GM23248 (cell line): ENCODE measurements at places on chromosomes 1 and 21. TPM values are rescaled to one million over a fixed set of nuclear protein-coding genes. Genes with fewer than 3 reads are reported as not detected.
A peak's percentile ranks its signal among the peaks of the same experiment; 100 is the strongest.

Gene E2F2
- total RNA-seq: 1.1 and 1.2 TPM in 2 replicates

Gene OR2M3
- not detected in 2 replicates for total RNA-seq

DNA sequence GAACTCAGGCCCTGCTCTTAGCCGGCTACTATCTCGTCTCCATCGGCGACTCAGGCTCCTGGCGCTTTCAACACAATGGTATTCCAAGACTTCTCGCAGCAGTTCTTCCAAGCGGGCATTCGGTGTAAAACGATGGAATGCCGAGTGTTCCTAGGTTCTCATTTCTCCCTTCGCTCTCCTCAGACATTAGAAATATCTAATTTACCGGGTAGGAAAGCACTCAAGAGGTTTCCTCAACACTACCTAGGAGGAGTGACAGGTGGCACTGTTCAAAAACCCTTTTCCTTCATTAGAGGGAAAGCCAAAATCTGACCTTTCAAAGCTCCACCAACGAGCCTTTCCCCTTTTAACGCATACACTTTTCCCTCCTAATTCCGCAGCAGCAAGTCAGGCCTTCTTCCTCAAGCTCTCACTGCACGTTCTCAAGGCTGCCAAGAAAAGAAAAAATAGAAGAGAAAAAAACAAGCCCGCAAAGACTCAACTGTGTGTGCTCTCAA, 601 bp downstream of the UBE2G2 start:
- peaks cover 12% of the 10 kb centered on the region; the same call in 1 of the 2 replicates for H3K4me1 ChIP-seq
- peak; percentile 61 for DNase-seq
- H3K4me3 ChIP-seq: peak overlapping the region; percentile 97

DNA sequence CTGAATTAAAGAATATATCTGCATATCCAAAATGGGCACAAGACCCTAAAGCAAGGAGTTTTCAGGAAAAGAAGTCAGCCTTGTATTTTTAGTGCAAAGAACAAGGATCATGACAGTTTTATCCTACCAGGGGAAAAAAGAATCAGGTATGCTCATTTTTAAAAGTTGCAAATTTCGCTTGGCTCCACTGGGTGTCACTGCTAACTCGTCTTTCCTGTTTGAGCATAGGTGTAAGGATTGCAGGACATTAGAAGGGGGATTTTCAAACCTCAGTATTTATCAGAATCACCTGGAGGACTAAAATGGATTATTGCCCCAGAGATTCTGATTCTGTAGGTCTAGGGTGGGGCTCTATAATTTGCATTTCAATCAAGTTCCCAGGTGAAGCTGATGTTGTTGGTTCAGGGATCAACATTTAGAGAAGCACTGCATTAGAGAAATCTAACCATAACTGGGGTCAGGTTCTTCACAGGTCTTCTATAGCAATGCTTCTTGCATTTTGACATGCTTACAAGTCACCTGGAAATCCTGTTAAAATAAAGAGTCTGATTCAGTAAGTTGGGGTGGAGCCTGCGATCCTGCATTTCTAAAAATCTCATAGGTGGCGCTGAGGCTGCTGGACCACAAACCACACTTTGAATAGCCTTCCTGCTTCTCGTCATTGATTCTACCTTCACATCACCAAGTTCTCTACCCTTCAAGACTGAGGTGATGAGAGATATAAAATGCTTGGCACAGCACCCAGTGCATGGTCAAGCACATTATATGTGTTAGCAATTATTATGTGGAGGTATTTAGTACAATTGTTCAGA, 39.6 kb downstream of the NUF2 start:
- DNase-seq: peak; percentile 26
- no peak overlapping the region for H3K27ac ChIP-seq
- no peak overlapping the region for H3K4me3 ChIP-seq
- H3K36me3 ChIP-seq: no peaks in the 10 kb centered on the region
- no peaks in the 10 kb centered on the region for H3K4me1 ChIP-seq

GRCh38 chr1:151347523-151348246, 633 bp upstream of the RFX5 start:
- no peaks in the 10 kb centered on the region for H3K27me3 ChIP-seq
- H3K36me3 ChIP-seq: no peaks in the 10 kb centered on the region
- H3K27ac ChIP-seq: no peak overlapping the region
- H3K4me1 ChIP-seq: 0 out of 2 replicates have a peak, but pooled peaks cover 10% of the 10 kb centered on the region
- no peak for DNase-seq
- H3K4me3 ChIP-seq: peak overlapping the region; percentile 90

- H3K36me3 ChIP-seq: no peaks in the 10 kb centered on the region
- no peaks in the 10 kb centered on the region for H3K27me3 ChIP-seq
- no peak for DNase-seq
- H3K27ac ChIP-seq: no peak overlapping the region
Measured at GRCh38 chr1:6288665-6289064, 27.8 kb upstream of the GPR153 start.

DNA sequence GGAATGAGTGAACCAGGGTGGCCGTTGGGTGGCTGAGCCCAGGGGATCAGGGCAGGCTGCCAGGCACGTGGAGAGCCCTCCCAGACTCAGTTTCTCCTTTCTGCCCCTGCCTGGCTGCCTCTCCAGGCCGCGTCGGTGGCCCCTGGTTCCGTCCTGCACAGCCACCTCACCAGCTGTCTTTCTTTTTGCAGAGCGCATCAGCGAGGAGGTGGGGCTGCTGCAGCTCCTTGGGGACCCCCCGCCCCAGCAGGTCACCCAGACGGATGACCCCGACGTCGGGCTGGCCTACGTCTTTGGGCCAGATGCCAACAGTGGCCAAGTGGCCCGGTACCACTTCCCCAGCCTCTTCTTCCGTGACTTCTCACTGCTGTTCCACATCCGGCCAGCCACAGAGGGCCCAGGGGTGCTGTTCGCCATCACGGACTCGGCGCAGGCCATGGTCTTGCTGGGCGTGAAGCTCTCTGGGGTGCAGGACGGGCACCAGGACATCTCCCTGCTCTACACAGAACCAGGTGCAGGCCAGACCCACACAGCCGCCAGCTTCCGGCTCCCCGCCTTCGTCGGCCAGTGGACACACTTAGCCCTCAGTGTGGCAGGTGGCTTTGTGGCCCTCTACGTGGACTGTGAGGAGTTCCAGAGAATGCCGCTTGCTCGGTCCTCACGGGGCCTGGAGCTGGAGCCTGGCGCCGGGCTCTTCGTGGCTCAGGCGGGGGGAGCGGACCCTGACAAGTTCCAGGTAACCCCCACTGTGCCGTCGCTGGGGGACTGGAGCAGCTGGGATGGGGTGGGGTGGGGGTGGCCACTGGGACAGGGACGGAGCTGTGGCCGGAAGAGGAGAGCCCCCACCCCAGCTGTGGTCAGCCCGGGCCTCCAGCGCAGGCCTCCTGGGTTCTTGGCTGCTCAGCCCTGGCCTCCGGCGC, 63.3 kb downstream of the COL18A1 start:
- no peak for DNase-seq
- no peak overlapping the region for H3K4me3 ChIP-seq
- no peaks in the 10 kb centered on the region for H3K27me3 ChIP-seq

DNA sequence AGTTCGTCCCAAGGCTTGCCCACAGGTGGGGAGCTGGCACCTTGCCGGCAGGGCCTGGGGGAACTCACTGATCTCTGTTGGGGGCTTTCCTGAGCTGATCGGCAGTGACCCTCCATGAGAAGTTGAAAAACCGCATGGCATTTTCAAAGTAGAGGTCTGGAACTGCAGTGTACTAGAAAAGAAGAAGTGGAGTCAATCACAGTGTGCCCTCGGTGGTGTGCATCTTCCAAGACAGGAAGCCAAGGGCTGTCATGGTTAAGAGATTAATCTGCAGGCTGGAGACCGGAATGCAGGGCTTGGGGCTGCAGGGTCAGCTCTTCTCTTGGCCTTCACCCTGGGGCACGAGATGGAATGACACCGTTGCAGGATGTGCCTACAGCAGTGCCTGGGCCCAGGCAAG, 56.8 kb downstream of the ECE1 start:
- no peak overlapping the region for H3K4me3 ChIP-seq
- H3K27me3 ChIP-seq: no peaks in the 10 kb centered on the region
- no peak for DNase-seq
- H3K4me1 ChIP-seq: peaks cover 22% of the 10 kb centered on the region
- no peak overlapping the region for H3K27ac ChIP-seq

Gene CTSS
- 0.38 and 2.5 TPM in 2 replicates for total RNA-seq

DNA sequence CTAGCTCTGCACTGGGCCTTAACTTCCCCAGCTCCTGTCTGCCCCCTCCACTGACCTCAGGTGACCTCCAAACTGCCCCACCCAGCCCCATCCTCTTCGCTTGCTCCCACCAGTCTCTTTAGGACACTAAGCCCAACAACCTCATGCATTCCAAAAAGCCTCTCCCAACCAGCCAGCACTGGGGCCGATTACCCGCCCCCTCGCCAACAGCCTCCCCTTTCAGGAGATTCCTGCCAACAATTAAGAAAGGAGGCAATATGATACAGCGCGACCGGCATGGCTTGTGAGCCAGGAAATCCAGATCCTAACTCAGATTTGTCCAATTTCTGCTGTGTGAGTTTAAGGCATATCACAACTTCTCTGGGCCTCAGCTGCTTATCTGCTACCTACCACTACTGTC, 14.7 kb downstream of the KANK4 start:
- H3K27ac ChIP-seq: no peak overlapping the region
- no peak overlapping the region for H3K4me3 ChIP-seq
- H3K27me3 ChIP-seq: peaks cover 14% of the 10 kb centered on the region; the same call in 1 of the 2 replicates
- DNase-seq: no peak

DNA sequence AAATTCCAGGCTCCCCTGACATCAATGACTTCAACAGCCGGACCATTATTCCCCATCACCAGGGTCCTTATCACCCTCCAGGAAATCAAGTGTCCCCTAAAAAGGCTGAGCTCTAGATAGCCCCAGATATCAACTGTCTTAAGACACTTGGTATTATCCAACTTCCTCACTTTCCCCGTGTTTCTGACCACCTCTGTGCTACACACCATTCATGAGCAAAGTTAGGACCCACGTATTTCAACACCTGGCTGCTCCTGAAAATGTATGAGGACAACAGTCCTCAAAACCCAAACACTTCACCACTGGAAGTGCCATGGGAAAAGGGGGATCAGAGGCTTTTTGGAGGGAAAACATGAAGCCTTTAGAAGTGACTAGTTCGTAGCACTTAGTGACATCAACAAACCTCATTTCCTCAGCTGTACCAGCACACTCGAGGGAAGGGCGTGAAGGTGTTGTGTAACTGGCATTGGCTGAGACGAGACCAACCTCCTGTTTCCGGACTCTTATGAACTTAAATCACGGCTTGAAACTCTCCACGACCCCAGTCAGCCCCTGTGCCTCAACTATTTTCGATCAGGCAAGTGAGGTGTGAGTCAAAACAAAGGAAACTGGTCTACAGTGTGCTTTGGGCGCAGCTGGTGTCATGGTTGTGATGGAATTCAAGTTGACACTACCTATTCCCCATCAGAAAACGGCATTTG, 4.1 kb upstream of the CHD5 start:
- no peaks in the 10 kb centered on the region for H3K27me3 ChIP-seq
- H3K4me1 ChIP-seq: peaks cover 8% of the 10 kb centered on the region
- no peak overlapping the region for H3K27ac ChIP-seq
- H3K36me3 ChIP-seq: peaks cover 5% of the 10 kb centered on the region; the same call in 1 of the 2 replicates

- H3K4me1 ChIP-seq: no peaks in the 10 kb centered on the region
- no peak for DNase-seq
- peaks cover 10% of the 10 kb centered on the region; the same call in 1 of the 2 replicates for H3K27me3 ChIP-seq
- H3K4me3 ChIP-seq: no peak overlapping the region
- no peaks in the 10 kb centered on the region for H3K36me3 ChIP-seq
- H3K27ac ChIP-seq: no peak overlapping the region
Measured at GRCh38 chr1:47485817-47486216, 48.0 kb downstream of the FOXD2 start.

DNA sequence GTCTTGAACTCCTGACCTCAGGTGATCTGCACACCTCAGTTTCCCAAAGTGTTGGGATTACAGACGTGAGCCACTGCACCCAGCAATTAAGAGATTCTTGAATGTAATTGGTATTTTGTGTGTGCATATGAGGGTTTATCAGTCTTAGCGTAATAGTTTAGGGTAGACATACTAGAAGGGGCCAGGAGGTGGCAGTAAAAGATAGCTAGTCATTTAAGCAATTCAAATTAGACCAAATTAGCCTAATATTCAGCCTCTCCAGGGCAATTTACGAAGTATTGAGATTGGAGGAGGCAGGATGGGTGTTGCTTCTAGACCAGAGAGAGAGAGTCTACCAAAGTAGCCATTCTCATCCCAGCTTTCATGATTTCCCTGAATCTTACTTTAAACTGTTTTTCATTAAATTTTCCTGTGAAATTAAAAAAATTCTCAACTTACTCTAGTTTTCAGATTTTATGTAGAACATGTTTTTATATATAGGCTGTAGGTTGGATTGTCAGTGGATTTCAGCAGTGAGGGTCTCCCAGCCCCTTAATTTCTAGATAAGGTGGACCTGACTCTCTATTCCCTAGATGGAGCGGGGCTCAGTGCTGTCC, 119.7 kb downstream of the HHAT start:
- no peak overlapping the region for H3K27ac ChIP-seq
- no peaks in the 10 kb centered on the region for H3K36me3 ChIP-seq
- H3K4me3 ChIP-seq: no peak overlapping the region
- H3K27me3 ChIP-seq: peaks cover 20% of the 10 kb centered on the region
- H3K4me1 ChIP-seq: no peaks in the 10 kb centered on the region

DNA sequence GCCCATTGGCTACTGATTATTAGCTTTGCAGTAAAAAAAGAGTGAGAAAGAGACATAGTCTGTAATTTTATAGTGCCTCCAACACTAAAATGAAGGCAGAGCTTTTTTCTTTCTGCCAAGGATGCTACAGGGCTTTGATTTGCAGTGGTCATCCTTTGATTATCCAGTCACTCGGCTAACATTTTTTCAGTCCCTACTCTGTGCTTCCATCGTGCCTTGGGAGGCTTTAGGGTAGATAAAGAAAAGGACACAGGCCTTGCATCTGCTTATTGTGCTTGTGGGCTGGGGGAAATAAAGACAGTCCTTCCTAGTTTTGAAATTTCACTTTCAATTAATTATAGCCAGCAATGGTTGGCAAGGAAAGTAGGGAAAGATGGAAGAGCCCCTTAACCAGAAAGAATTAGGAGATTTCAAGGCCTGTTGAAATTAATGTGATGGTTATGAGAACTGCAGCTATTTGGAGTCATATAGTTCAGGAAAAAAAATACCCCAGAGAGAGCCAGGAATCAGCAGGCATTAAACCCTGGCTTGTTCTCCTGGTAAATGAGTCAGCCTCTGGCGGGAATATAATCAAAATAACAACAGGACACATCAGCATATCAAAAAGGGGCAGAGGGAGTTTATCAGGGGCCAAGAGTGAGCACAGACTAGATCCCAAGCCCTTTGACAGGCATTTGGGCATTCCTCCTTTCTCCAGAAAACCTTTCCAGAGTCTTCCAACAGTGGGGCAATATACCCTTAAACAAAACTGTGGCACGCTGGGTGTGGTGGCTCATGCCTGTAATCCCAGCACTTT, 27.4 kb downstream of the CACHD1 start:
- H3K27ac ChIP-seq: no peak overlapping the region
- peak; percentile 50 for DNase-seq
- no peaks in the 10 kb centered on the region for H3K27me3 ChIP-seq
- H3K4me3 ChIP-seq: no peak overlapping the region

GRCh38 chr1:40853885-40854170, 8.3 kb downstream of the CITED4 start:
- no peak for DNase-seq
- no peaks in the 10 kb centered on the region for H3K36me3 ChIP-seq
- no peak overlapping the region for H3K27ac ChIP-seq
- H3K4me3 ChIP-seq: no peak overlapping the region

Gene PLA2G5
- total RNA-seq: not detected in 2 replicates
